ENCODE measurements at places on chromosomes 7 and 10. TPM values are rescaled to one million over a fixed set of nuclear protein-coding genes. Genes with fewer than 3 reads are reported as not detected.
A peak's percentile ranks its signal among the peaks of the same experiment; 100 is the strongest.

GRCh38 chr7:141416650-141417270 lies 134.4 kb upstream of the AGK start:
- no peak for DNase-seq

GRCh38 chr10:70838270-70838805 lies 22.6 kb downstream of the SGPL1 start:
- no peak for DNase-seq

DNA sequence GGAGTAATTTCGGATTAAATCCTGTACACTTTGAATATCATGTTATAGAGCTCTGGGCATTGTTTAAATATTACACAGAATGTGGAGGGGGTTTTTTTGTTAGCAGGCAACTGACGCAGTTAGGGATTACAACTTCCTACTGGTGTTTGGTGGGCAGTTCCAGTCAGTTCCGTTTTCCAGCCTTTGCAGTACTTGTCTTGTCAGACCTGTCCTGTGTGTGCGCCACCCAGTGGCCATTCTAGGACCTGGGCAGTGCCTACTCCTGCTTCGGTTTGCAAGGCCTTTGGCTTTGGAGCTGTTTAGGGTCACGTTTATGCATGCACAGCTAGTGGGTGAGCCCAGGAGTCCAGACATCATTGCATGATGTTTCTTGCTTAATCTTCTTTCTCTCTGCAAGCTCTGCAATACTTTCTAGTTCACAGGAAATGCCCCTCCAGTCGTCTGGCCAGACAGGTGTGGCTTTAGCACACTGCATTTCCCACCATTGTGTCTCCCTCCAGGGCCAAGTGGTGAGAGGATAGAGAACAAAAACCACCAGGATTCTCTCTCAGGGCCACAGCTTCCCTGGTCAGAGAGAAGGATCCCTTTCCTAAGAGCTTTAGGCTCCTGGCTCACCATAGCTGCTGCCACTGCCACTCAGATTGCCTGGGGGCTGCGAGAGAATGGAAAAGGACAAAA lies 96.5 kb upstream of the TARP start:
- peak; percentile 57 for DNase-seq

DNA sequence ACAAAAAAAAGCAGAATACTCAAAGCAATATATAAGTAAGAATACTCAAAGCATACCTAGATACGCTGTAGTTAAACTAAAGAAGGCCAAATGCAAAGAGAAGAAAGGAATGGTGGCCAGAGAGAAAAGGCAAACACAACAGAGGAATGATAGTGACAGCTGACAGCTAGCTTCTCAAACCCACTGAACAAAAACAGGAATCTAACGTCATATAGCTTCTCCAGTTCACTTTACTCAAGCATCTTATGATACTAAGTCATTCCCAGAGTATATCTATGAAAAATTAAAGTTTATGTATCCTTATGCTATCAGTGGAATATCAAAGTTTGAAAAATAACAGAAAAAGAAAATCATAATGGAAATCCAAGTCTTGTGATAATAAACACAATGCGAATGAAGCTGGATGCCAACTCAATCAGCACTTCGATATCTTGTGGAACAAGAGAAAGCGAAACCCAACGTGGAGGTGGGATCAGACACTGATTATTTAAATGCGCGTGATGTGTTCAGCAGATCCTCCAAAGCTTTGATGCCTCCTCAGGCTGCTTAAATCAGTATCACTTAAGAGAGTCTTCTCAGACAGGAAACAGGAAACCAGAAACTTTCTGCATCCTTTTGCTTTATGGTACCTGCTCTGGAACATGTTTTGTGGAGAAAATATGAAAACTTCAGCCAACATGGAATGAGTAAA lies 102.8 kb downstream of the PIP4K2A start:
- no peak for DNase-seq

ZNF365 gene
- 0.16 TPM for total RNA-seq

WEE2 gene
- total RNA-seq, result not detected
